ELR (cell line): ENCODE measurements at places on chromosomes 1 and 21.

DNA sequence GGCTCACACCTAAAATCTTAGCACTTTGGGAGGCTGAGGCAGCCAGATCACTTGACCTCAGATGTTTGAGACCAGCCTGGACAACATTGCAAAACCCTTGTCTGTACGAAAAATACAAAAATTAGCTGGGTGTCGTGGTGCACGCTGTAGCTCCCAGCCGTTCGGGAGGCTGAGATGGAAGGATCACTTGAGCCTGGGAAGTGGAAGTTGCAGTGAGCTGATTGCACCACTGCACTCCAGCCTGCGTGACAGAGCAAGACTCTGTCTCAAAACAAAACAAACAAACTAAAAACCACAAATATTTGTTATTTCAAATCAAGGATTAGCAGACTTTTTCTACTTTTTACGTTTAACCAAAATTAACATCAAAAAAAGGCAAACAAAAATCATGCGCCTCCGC lies 31.3 kb downstream of the INKA2 start:
- peak; percentile 36 for DNase-seq

- DNase-seq, result no peak
Observed at GRCh38 chr1:201487742-201488141, 18.8 kb upstream of the PHLDA3 start.

DNA sequence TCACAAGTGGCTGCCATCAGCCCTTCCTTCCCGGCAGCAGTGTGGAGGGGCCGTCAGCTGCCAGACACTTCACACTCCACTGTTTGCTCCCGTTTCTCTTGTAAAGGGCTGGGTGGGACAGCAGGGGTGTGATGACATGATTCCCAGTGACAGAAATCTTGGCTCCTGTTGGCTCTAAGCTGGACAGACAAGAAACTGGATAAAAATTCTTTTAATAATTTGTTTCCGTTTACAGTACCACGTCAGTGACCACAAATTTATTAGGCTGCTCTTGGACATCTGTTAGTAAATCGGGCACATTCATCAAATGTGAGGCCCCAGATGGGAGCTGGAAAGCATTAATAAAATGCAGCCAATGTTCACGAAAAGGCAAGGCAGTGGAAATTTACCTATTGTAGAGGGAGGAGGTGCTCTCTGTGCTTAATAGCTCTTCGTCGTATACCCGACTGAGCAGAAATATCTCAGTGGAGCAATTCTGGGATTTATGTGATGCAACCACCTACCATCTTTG lies 353.7 kb upstream of the GREM2 start:
- DNase-seq, result no peak

- DNase-seq, result peak; percentile 55
Observed at GRCh38 chr1:151612501-151613281, 841 bp downstream of the SNX27 start.

DNA sequence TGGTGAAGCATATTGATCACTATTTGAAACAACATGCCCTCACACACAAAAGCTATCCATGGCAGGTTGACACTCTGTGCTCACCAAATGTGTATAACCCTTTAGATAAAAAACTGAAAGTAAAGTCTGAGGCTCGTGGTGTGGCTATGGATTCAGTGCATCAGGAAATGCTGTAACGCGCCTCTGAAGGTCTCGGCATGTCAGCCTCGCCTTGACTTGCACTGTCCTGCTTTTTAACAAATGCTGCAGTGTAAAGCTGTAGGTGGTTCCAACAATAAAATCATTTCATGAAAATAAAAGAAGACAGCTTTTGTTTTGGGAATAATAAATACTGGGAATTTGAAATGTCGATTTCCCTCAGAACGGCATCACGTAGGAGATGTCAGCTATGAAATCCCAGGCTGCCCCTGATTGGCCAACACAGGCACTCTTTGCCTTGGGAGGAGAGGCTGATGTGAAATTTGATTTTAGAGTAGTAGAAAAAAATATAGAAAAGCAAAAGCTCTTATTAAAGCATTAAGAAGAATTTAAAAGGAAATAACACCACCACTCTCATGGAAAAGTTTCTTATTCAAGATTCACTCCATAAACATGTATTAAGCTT lies 168.2 kb downstream of the DSCAM start:
- DNase-seq, result no peak

DNA sequence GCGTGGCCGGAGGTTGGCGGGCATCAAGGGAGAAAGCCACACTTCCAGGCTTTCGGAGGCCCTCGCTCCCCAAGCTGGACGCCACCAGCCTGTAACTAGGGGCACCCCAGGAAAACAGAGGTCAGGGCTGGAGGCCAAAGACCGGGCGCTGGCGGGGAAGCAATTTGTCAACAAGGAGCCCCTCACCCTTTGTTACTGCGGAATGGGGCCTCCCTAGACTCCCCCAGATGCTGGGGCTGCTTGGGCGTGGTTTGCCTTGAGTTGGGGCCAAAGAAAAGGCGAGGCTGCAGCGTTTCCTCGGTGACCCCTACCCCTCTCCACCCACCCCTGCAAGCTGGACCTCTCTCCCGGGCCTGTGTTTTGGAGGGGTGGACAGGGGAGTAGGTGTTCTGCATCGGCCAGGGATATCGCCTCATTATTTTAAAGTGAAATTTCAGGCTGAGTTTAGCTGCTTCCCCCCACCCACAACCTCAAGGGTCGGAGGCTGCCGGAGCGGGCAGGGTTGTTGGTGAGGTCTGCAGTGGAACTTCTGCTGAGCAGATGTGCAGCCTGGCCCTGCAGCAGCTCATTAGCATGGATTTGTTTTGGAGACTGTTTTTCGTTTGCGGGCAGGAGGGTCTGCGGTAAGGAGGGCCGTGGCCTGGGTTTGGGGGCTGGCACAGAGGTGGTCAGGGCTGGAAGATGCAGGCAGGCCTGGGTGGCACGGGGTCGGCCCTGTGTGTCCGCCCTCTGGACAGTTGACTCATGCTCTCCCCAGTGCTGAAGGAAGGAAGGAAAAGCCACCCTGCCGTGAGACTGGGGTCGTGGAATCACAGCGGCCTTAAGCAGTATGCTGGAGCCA lies 1.5 kb downstream of the NBL1 start:
- peak; percentile 54 for DNase-seq

DNA sequence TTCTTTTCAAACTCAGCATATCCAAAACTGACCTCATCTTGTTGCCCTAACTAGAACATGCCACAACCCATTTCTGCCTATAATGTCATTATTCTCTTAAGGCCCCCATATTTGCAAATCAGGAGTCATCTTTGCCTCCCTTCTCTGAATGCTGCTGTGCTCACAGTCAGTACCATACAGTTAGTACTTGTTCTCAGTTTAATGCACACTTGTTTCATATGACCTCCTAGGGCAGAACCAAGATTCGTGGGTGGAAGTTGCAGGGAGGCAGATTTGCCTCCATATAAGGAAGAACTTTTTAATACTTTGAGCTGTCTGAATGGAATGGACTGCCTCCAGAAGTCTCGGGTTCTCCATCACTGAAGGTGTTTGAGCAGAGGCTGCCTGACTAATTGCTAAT lies 9.2 kb downstream of the CAP1 start:
- DNase-seq, result no peak

- DNase-seq, result no peak
Observed at GRCh38 chr1:91712981-91713841, 172.7 kb downstream of the TGFBR3 start.

- peak; percentile 38 for DNase-seq
Observed at GRCh38 chr21:32515874-32516273, 69.4 kb downstream of the TCP10L start.

DNA sequence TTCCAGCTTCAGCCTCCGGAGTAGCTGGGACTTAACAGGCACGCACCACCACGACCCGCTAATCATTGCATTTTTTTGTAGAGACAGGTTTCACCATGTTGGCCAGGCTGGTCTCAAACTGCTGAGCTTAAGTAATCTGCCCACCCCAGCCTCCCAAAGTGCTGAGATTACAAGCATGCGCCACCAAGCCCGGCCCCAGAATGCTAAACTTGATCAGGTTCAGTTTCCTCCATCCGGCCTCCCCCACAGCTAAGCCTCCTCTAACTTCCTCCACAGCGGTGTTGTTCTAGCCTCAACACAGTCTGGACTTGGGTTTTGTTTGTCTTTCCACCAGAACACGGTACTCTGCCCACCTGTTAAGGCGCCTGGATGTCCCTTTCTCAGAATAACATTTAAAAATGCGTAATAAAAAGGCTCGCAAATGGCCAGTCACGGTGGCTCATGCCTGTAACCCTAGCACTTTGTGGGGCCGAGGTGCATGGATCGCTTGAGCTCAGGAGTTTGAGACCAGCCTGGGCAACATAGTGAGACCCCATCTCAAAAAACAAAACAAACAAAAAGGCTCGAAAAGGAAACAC lies 2.4 kb downstream of the PARP1 start:
- DNase-seq, result no peak
